ENCODE measurements at places on chromosomes 16 and 17.

- DNase-seq = no peak
These were observed 504 bp downstream of the FOXC2 start for GRCh38 chr16:86566966-86567700.

GRCh38 chr16:9518581-9518980 is 427.1 kb downstream of the HAPSTR1 start:
- no peak for DNase-seq

GRCh38 chr16:3754081-3754703 is 36.9 kb upstream of the TRAP1 start:
- no peak for DNase-seq

DNA sequence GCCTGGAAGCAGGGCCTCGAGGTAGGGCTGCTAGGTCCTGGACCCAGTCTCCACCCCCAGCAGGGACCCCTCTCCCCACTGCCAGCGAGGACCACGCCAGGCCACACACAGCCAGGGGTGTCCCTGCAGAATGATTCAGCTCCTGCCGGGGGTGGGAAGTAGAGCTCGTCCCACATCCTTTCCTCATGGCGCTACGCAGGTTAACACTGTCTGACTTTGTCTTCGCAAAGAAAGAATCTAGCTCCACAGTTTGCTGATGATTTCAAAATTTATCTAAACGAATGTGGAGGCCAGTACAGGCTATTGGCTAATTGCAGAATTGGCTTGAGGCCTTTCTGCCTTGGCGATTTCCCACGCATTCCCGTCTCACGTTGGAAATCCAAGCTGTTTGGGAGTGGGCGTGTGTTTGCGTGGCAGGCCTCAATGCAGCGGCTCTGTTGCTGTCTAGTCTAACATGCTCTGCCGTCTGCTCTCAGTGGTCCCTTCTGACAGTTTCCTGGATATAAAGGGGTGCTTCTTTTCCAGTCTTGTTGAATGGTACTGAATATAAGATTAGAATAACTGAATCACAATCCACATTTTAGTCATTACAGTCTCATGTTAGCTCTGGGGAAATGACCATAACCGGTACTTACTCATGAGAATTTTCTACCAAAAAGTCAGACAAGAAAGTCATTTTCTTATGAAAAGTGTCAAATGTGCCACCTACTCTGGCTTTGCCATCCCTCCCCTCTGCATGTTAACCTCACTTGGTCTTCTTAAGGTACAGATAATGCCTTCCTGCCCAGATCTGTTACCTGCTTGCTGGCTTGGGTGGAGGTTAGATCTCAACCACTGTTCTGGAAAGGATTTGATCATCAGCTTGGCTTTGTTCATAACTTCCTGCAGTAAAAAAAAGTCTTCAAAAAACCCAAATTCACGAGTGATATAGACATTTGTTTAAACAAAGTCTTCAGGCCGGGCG is 252.4 kb downstream of the NTN1 start:
- DNase-seq = no peak

- DNase-seq = no peak
These were observed 5.8 kb upstream of the VPS35L start for GRCh38 chr16:19549673-19550072.

GRCh38 chr17:40555296-40556190 is 9.7 kb downstream of the CCR7 start:
- no peak for DNase-seq

DNA sequence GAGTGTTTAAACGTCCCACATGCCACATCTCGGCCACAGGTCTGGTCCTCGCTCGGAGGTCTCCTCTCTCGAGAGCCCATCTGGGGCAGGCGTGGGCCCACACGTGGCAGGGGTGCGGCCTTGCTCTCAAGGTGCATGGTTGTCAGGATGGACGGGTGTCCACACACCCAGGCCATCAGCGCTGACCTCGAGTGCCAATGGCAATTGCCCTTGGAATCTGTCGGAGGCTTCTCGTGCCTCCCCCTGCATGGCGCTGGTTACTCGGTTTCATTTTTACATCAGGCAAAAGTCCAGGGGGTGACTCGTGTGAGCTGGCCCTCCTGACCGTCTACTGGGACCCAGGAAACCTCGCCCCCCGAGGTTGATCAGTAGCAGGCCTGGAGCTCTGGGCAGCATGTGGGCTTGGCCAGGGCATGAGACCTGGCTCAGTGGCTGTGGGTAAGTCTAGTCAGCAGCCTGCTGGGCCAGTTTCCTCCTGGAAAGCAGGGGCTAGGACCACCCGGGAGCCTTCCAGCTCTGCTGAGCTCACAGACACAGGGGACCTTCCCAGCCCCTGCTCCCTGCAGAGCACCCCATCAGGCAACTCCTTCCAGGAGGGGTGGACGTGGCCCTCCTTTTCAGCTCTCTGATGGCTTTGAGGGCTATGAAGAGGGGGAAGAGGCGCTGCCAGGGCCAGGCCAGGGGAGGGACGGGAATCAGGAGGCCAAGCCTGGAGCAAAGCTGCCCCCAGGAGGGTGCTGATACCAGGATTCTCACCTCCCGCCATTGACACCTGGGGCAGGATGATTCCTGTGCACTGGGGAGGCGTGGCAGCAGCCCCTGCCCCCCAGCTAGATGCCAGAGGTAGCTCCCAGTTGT is 3.7 kb upstream of the ZNF469 start:
- DNase-seq = no peak

DNA sequence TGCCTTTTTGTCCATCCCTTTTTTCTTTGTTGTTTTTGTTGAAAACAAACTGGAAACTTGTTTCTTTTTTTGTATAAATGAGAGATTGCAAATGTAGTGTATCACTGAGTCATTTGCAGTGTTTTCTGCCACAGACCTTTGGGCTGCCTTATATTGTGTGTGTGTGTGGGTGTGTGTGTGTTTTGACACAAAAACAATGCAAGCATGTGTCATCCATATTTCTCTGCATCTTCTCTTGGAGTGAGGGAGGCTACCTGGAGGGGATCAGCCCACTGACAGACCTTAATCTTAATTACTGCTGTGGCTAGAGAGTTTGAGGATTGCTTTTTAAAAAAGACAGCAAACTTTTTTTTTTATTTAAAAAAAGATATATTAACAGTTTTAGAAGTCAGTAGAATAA is 4.9 kb downstream of the SOX9 start:
- DNase-seq = no peak

All from cortex of kidney (tissue), 1 donor.